ENCODE measurements at places on chromosomes 11 and 22.

GRCh38 chr11:36750349-36750748 is 152.3 kb upstream of the RAG2 start:
- DNase-seq = peak; percentile 6

GRCh38 chr11:93389737-93390136 is 59.2 kb downstream of the DEUP1 start:
- DNase-seq = peak; percentile 12

DNA sequence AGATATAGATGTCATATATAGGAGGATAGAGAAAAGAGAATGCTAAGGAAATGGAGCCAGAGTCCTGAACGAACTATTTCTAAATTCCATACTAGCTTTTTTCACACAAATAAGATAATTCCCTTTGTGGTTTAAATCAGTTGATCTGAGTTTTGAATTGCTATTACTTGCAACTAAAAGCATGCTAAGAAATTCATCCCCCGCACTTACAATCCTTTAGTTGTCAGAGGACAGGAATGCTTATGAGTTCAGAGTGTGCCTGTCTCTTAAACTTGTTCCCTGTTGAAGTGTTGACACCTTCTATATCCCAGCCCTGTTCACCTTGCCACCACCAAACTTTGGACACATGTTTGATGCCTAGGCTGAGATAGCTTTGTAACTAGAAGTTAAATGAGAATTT is 406.2 kb downstream of the METTL15 start:
- no peak for DNase-seq

- no peak for DNase-seq
Observed at GRCh38 chr11:44071157-44071556, 5.1 kb downstream of the ACCS start.

DNA sequence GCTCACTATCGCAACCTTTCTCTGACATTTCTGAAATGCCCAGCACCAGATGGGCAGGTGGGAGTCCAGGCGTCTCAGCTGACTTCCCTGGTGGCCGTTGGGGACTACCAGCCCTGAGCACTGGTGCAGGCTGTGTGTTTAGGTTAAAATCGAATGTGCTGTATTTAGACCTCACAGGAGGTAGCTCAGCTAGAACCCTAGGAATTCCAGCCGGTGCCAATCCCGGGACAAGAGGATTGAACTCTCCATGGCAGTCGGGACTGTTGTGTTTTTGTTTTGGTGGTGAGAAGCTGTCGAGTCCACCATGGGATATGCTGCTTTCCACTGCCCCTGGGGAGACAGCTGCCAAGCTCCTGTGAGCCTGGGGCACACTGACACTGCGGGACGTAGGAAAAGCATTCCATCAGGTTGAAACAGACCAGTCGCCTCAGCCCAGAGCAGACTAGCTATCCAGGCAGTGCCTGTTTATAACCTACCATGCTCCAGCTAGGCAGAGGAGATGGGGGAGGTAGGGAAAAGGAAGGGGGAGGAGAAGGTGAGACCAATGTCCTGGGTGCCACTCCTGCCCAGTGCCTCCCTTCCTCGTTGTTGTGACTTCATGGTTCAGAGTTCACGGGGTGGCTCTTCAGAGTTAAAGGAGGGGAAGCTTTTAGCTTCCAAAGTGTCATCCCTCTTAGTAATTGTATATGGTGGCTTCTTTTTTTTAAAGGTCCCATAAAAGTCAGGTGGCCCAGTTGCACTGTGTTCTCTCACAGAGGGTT is 53.0 kb downstream of the MICAL2 start:
- peak; percentile 42 for DNase-seq

Data from fibroblast of mammary gland (primary cell).